ENCODE measurements at places on chromosomes 13 and 19.

DNA sequence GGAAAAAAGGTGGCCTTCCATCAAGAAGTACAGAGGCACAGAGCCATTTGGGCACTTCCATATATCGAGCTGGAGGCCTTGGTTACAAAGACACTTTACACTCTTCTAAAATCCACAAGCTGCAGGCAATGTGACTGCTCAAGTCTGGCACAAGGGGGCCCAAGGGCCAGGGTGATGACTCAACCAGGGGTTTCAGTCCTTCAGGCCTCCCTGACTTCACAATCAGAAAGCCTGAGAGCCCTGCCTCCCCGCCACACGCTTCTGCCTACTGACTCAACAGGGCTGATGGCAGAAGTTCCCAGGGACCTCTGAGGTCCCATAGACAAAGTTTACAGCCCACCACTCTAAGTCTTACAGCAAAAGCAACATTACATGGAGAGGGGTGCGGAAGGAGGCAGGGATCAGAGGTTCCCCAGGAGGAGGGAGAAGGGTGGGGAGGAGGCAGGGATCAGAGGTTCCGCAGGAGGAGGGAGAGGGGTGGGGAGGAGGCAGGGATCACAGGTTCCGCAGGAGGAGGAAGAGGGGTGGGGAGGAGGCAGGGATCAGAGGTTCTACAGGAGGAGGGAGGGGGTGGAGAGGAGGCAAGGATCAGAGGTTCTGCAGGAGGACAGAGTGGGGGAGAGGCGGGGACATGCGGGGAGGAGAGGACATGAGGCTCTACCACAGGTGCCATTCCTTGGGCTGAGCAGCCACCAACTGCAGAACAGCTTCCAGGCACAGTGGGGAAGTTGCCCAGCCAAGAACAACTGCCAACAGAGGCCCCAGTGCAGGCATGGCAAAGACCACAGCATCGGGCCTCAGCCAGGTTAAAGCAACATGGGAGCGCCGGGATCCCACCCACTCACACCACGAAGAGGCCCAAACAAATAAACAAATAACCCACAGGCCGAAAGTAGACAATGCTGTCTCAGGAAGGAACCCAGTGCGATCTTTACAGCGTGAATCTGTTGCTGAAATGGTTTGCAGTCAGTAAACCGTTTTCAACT lies 52.0 kb downstream of the SLC7A1 start:
- peak; percentile 8 for DNase-seq

DNA sequence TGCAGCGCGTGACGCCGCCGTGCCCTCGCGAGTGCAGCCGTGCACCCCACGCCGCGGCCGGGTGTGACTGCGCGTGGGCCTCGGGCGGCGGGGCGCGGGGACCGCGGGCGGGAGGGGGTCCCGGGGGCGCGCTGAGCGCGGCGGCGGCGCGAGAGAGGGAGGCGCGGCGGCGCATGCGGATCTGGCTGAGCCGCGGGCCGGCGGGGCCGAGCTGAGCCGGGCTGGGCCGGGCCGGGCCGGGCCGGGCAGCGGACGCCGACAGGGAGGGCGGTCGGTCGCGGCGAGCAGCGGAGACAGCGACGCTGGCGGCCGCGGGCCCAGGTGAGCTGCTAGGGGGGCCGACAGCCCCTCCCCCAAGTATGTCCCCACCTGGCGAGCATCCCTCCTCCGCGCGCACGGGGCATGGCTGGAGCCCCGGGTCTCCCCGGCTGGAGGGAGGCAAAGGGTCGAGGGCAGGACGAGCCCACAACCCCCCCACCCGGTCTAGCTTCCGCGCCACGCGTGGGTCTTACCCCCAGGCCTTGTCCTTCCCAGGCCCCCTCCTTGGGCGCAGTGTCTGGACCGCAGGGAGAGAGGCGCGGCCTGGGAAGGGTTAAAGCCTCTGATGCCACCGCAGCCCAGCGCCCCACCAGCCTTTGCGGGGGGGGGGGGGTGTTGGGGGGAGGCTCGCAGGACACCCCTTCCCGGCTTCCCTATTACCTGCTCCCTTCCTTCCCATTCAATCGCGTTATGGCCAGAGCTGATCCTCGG lies at the start of gene SPTBN4:
TSS of gene SPTBN4 (plus strand) at position 17 of the 750 bp plus-strand sequence. CDS start 5,621 bp downstream, outside the sequence.
- DNase-seq, result no peak

DNA sequence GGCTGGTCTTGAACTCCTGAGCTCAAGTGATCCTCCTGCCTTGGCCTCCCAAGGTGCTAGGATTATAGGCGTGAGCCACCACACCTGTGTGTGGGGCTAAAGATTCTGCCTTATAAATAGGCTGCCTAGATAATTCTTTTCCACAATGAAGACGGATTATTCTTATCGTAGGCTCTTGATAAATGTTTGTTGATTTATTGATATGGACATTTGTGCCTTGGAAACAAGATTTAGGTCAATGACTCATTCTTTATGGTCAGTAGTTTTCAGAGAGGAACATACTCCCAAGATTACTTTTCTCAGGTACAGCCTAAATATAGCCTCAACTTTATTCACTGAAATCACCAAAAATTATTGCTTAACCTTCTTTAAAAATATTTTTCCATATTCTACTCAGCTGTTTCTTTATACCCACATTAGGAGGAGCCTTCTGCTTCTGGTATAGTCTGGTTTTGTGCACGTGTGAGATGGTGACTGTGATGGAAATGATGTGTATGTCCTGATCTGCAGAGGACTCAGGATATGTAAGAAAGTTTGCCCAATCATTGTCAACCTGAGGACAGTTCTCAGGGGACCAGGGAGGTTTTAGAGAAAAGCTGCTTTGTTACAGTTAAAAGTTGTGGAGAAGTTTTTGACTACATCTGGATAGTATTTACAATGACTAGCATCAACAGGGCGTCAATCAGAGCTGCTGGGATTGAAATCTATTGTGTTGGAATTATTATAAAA lies 208.9 kb downstream of the DNAJC15 start:
- DNase-seq, result no peak

DNA sequence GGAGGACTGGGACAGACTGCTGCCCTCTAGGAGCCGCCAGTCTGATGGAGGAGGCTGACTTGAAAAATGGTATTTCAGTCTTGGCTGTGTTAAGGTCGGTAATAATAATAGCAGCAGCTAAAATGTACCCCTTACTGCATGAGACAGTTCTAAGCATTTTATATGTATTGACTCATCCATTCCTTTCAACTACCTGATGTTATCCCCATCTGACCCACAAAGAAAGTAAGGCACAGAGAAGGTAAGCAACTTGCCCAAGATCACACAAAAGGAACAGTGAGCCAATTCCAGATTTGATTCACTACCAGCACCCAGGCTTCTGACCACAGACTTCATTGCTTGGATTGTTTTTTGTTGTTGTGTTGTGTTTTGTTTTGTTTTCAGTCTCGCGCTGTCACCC lies 4.0 kb downstream of the NCAN start:
- DNase-seq, result no peak

DNA sequence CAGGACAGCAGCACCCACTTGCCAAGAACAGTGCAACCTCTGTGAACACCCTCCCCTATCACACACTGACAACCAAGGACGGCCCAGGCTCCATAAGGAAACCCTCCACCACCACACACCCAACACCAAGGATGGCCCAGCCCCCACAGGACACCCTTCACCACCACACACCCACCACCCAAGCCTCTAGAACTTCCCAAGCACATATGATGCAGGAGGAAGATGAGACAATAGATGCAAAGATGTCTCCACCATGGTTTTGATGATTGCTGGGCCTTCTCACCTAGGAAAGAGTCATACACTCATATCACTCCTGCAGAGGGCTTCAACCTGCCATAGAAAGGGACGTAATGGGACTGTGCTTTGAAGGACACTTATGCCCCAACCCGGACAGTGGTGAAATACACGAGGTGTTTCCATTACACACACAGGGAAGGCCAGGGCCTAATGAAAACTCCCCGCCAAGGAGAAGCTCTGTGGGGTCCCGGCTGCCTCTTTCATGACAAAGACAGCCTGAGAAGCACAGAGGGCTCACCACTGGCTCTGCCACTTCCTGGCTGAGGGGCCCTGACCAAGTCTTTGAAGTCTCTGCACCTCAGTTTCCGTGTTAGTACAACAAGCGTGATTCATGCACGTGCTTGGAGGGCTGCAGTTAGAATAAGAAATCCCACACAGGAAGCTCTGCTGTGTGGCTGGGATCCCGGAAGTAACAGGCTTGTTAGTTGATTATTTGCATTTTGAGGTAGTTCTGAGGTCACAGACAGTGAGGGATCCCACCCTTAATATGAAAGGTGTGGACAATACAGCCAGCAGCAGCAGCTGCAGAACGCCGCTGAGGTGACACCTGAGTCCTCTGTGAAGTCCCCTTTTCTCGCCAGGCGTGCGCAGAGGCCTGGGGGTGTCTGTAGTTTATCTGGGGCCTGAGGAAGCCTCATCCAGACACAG lies 61.9 kb upstream of the ATP12A start:
- peak; percentile 32 for DNase-seq

GRCh38 chr13:34833562-34834182 lies 108.4 kb upstream of the NBEA start:
- no peak for DNase-seq

GRCh38 chr13:59721926-59722910 lies 441.5 kb downstream of the DIAPH3 start:
- no peak for DNase-seq

- DNase-seq, result no peak
Measured at GRCh38 chr19:10238172-10238783, 7.1 kb upstream of the S1PR2 start.

GRCh38 chr19:3152419-3152780 lies 16.6 kb downstream of the GNA15 start:
- DNase-seq, result no peak

DNA sequence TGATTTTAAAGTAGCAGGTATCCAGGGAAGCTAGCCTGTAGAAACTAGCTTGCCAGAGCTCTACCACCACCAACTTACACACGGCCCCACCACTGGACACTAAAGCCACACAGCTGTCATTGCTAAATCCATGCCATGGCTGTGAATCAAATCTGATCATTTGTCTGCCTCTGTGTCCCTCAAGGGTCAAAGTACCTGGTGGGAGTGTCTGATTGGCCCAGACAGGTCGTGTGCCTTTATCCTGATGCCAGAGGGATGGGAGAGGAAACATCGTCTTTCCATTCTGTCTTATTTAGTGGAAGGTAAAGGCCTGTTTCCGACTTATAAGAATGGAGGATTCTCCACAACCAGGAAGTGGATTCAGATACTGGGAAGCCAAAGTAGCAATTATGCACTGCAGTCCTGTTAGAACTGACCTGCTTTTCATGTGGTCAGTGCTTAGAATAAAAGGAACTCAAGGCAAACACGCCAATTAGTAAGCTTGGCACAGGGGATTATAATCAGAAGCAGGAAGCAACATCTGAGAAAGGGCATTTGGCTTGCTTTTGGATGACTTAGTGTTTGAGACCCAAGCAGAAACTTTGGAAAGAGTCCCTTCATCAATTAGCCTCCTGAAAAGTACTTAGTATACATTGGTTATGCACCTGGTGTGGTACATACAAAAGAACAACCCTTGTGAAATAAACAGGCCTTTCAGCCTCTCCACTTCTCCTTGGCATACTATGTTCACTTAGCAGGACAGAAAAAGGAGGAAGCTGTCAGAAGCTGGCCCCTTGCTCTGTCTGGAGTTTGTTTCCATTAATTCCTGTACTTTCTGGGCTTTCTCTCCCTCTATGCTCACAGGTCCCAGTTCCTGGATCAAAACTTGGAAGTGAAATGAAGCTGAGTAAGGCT lies 192.4 kb downstream of the NUFIP1 start:
- DNase-seq, result no peak

DNA sequence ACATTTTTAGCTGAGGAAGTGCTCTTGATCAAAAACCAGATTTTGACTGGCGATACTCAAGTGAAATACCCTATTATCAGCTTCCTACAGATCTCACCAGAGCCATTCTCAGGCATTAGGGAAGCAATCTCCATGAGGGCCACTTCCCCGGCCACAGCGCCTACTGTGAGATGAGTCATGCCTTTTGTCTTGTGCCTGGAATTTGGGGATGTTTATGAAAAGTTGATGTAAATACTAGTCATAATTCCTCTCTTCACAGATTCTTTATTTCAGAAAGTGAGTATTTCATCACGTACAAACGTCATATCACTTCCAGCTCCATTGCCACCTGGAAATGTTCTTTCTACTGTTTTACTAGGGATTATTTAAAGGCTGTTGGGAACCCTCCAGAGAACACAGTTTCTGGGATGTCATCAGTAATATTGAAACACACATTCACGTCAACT lies 25.3 kb upstream of the SLC46A3 start:
- DNase-seq, result no peak

All from activated T-helper 9 cell treated with anti-CD3 and anti-CD28 coated beads, Interleukin-2, amount 50 U/mL, for 16 hours (primary cell).